ENCODE measurements at places on chromosomes 13 and 19.

GRCh38 chr13:98467263-98467985 lies 109.5 kb downstream of the STK24 start:
- DNase-seq = no peak

- no peak for DNase-seq
These were observed 13.6 kb downstream of the HIPK4 start for GRCh38 chr19:40376286-40376862.

DNA sequence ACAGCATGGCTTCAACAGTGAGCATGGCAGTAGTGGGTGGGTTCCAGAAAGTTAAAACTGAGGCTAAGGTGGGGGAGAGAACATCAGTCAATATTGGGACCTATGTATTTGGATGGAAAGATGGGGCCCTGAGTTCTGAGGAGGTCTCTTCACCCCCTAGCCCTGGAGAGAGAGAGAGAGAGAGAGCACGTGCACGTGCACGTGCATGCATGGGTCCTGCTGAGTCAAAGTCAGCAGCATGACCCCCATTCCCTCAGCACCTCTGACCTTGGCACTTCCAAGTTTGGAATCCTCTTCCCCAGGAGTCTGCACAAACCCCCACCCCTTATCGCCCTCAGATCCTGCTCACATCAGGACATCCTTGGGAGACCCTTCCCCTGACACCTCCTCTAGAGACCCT lies 32.5 kb upstream of the CEACAM1 start:
- no peak for DNase-seq

- no peak for DNase-seq
These were observed 62.0 kb downstream of the KL start for GRCh38 chr13:33078263-33078662.

DNA sequence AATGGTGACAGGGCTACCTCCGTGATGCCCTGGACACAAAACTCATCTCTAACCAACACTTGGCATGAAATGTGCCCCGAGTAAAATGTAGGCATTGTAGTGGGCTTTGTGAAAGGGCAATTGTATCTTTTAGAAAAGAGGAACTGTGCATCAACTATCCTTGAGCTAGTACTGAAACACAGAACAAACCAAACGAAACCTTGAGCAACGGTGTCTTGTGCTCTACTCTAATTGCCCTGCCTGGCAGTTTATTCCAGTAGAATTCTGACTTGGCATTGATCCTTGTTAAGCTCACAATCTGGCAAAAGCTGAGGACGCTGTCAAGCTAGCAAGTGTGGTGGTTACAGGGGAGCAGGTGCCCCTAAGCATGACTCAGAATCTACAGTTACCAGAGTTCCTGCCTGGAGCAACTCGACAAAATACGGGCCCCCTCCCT lies 707.1 kb upstream of the SPRY2 start:
- peak; percentile 21 for DNase-seq

GRCh38 chr19:56149656-56150038 lies 8.6 kb downstream of the ZNF444 start:
- DNase-seq = no peak

- DNase-seq = no peak
These were observed 3.2 kb upstream of the MAP2K7 start for GRCh38 chr19:7900401-7900870.

GRCh38 chr13:42498521-42498920 lies 75.4 kb upstream of the TNFSF11 start:
- no peak for DNase-seq

- DNase-seq = no peak
These were observed 1.3 kb downstream of the RPL18A start for GRCh38 chr19:17860993-17861360.

- DNase-seq = no peak
These were observed 26.9 kb downstream of the SLITRK6 start for GRCh38 chr13:85772367-85772766.

- no peak for DNase-seq
These were observed 1781.9 kb upstream of the MIR17HG start for GRCh38 chr13:89565476-89566100.

- peak; percentile 89 for DNase-seq
These were observed 571 bp downstream of the ZNF653 start for GRCh38 chr19:11505032-11505503.

- no peak for DNase-seq
These were observed 5.9 kb downstream of the KLC3 start for GRCh38 chr19:45346449-45346848.

Data from GM12878 (cell line).